Renal cortex interstitium (tissue), 15 donors: ENCODE measurements at places on chromosomes 5 and 9.

DNA sequence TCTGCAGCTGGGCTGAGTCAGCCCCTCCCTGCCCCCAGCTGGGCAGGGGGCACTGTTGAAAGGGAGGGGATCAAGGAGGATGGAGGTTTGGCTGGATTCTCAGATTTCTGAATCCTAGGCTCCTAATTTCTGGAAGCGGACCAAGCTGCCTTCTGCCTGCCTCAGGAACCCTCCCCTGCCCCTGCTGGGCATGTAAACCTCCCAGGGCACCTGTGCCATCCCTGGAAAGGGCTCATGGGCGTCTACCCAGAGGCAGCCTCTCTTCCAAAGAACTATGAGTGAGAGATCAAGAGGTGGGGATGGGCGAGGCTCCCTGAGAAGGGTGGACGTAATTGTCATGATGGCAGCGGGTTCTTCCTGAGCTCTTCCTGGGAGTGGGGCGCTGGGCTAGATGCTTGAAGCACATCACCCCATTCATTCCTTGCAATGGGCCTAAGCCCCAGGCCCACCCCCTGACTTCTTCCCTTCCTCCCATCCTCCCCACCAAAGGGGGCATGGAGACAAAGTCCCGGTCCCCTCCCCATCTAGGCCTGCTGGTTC, 21.6 kb downstream of the CSF1R start:
- DNase-seq: no peak

GRCh38 chr9:109087795-109088194, 32.0 kb downstream of the TMEM245 start:
- no peak for DNase-seq

- no peak for DNase-seq
These were observed 29.4 kb upstream of the RECK start for GRCh38 chr9:36007316-36007708.

DNA sequence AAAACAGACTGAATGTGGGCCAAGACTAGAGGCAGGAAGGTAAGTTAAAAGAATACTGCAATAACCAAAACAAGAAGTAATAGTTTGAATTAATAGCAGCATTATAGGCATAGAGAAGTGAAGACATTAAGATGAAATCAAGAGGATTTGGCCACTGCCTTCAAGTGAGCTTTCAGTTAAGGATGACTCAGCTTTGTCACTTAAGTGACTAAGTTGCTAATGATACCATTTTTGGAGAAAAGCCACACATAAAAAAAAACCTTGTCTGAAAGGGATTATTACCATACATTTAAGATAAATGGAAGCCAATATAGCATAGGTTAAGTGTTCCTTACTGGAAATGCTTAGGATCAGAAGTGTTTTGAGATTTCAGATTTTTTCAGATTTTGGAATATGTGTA, 57.0 kb downstream of the ECPAS start:
- no peak for DNase-seq

GRCh38 chr9:132945186-132946130, 1.0 kb upstream of the TSC1 start:
- no peak for DNase-seq

DNA sequence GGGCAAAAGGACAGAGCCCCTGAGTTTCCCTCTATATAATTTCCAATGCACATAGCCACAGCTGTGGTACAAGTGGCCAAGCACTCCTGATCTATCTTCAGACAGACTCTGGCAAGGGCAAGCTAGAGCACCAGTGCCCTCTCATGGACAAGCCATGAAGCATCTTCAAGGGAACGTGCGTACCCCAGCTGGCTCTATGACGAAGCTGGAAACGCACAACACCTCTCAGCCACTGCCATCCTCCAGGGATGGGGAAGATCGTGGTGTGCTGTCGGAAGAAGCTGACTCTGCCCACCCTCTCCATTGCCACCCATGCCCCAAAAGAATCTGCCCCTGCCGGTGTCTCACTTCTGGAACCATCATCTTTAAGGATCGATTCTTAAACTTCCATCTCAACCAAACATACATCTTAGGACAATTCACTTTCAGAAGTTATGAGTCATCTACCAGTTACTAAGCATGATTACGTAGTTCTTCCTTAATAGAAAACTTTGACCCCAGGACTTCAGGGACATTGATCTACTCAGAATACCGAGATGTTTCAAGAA, 482.9 kb downstream of the AGTPBP1 start:
- peak; percentile 63 for DNase-seq

DNA sequence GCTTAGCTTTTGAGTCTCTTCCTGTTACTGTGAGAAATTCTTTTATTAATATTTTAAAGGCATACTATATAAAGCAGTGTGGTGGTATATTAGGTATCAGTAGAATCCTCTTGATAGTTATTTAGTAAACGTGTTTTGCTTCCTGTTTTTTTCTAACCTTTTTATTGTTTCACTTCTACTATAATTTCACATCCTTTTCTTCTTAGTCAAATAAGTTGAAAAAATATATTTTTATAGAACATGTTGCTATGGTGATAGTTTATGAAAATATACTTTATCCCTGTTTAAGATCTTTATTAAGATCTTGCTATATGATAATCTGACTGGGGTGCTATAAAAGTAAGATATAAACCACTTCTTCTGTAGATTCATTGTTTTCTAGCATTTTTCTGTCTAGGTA, 2.1 kb downstream of the POLK start:
- no peak for DNase-seq

DNA sequence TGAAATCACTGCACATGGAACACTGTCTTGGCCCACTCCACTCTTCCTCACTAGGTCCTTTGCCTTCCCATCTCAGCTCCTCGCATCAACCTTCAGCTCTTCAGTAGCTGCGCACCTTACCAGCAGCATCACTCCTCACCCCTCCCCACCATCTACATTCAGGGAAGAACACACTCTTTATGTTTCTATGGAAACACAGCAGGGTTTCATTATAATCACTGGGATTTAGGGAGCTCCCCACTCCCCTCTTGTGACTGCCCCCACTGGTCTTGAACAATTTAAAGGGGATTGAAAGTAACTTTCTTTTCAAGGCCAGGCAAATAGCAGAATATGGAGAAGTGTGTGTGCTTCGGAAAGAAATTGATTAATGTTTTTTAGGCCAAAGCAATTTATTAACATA, 111.2 kb downstream of the INSYN2B start:
- DNase-seq: no peak

- no peak for DNase-seq
These were observed 729.3 kb downstream of the CDH18 start for GRCh38 chr5:19258686-19259085.

GRCh38 chr5:37121027-37121426, 128.1 kb downstream of the CPLANE1 start:
- no peak for DNase-seq

- DNase-seq: no peak
These were observed 830 bp downstream of the PRRC1 start for GRCh38 chr5:127518319-127518621.

DNA sequence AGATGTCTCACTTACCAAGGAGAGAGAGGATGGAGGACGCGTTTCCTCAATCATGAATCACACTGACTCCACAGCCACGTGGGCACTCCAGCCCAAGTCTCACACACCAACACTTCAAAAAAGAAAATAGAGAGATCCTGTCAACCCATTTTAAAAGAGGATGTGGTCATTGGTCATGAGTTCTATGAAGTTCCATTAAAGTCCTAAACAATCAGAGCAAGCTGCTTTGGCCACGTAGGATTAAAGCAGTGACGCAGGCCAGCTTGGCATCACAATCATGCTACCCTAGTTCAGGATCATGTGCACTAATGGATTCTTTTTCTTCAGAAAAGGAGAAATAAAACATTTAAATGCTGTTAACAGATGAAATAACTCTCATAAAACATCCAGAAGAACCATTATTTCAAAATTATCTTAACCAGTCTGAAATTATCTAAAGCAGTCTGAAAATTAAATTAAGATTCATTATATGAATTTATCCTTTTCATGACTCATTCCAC, 108.1 kb downstream of the SEMA5A start:
- DNase-seq: no peak

DNA sequence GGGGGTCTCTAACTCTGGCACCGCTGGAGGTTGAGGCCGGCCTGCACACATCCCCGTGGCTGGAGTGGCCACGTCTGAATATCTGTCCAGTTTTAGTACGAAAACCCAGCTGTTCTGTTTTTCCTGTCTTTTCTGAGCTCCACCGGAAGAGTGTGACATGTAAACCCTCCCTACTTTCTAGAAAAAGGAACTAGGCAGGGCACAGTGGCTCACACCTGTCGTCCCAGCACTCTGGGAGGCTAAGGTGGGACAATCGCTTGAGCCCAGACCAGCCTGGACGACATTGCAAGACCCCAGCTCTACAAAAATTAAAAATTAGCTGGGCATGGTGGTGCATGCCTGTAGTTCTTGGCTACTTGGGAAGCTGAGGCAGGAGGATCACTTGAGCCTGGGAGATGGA, 8.2 kb upstream of the PHYKPL start:
- DNase-seq: no peak

DNA sequence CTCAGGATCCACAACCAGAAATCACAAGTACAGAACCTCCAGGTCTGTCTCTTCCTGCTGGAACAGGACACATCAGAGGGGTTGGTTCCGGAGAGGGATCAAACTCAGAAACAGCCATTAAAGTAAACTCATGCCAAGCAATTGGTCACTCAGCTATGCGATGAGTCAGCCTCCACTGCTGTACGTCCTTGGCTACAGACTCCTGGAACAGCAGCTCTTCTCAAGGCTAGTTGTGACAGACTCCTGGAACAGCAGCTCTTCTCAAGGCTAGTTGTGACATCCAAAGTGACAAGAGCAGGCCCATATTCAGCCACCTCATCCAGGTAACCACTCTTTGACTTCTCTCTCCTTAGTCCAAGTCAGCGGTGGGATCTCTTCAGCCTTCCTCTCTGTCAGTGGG, at the start of gene SPINK13:
SPINK13 (plus strand) TSS at position 229 of the 400 bp plus-strand sequence. CDS start 1,279 bp downstream, outside the sequence.
- DNase-seq: no peak

GRCh38 chr9:69342769-69343168, 17.8 kb downstream of the ENTREP1 start:
- no peak for DNase-seq

- DNase-seq: no peak
These were observed 201.5 kb downstream of the FRMD3 start for GRCh38 chr9:83336706-83337105.

- no peak for DNase-seq
These were observed 24.2 kb upstream of the CDC42SE2 start for GRCh38 chr5:131239686-131240085.

GRCh38 chr5:52822437-52822836, 34.7 kb downstream of the ITGA1 start:
- DNase-seq: no peak

GRCh38 chr9:2072752-2073405, 57.7 kb downstream of the SMARCA2 start:
- DNase-seq: no peak

DNA sequence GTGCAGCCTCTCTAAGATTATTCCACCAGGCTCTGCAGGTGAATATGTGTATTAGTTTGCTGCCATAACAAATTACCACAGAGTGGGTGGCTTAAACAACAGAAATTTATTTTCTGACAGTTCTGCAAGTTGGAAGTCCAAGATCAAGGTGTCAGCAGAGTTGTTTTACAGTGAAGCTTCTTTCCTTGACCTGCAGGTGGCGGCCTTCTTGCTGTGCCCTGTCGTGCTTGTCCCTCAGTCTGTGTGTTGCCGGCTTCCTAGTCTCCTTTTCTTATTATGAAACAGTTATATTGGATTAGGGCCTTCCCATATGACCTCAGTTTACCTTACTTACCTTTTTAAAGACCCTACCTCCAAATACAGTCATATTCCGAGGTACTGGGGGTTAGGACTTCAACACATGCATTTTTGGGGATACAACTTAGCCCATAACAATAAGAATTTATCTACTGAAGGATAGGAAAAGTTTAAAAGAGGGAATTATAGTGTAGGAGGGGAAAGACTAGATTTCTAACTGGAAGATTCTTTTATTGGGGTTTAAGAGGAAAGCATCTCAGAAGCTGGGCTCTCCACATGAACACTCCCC, 97.4 kb downstream of the OSTF1 start:
- no peak for DNase-seq

DNA sequence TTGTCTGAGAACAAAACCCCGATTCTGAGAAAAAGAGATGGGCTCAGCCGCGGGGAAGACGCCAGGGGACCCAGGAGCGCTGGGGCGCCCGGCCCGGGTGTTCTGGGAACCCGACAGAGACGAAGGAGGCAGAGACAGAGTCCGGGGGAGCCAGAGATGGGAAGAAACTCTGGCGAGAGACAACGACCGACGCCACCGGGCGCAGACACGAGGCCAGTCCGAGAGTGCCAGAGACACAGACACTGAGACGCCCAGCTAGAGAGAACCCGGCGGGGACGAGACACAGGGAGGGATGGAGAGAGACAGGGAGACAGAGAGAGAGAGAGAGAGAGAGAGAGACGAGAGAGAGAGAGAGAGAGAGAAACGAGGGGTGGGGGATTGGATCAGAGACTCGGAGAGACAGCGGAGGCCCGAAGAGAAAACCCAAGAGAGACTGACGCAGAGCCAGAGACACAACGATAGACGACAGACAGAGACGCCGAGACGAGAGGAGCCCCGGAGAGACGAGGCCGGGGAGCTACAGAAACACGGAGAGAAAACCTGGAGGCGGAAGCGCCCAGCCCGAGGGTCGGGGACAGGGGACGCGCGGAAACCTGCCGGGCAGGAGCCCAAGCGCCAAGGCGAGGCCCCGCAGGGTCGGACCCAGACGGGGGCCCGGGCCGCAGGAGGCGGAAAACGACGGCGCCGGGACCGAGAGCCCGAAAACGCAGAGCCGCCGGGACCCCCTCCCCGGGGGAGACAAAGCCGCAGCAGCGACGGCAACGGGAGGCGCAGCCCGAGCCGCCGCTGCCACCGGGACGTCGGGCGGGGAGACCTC, 3.3 kb downstream of the NR5A1 start:
- DNase-seq: no peak

DNA sequence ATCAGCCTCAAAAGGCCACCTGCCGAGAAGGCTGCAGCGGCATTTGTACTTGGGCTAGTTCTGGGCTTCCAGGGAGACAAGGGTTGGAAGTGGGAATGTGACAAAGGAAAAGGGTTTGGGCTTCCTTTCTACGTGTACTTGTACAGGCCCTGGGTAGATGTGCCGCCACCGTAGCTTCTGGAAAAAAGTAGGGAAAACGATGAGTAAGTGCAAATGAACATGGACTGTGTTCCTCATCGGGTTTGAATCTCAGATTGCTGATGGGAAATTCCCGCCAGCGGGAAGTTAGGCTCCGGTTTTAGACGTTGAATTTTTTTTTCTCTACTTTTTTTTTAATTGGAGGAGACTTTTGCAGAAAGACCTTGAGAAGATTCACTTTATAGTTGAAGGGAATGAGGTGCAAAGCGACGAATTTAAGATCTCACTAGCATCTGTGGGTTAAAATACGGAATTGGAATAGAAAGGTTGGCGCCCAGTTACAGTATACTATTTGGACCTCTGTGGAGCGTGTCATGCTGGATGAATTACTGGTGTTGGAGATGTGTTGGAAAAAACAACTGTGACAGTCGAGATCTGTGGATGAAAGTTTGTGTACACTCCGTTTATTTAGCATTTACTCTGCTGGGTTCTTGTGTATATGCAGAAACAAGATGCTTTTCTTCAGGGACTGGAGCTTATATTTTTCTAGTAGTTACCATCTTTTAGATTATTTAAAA, 1.2 kb downstream of the G3BP1 start:
- DNase-seq: no peak

GRCh38 chr5:143642791-143643190, 169.2 kb upstream of the HMHB1 start:
- no peak for DNase-seq
